ENCODE measurements at places on chromosomes 1 and 21. TPM values are rescaled to one million over a fixed set of nuclear protein-coding genes. Genes with fewer than 3 reads are reported as not detected.

DNA sequence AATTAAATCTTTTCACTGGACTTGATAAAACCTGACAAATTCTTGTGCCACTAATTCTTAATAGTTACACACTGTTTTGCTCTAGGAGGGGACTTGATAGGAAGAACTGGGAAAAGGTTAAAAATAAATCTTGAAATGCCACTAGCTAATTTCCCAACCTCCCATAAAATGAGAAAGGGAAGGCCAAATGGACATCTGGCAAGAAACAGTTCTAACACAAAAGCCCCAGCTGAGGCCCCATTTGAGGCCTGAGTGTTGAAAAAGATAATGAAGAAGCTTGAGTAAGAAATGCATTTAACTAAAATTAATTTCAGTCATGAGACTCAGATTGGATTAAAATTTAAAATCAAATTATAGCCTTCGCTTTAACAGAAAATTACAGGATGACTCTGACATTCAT, 11.2 kb upstream of the RAP1GAP start:
- DNase-seq, result no peak

GRCh38 chr1:91806769-91807700, 78.9 kb downstream of the TGFBR3 start:
- no peak for DNase-seq

The FAM163A gene
- 0.11 TPM for total RNA-seq

GRCh38 chr1:98792123-98792522, 130.6 kb downstream of the SNX7 start:
- peak; percentile 7 for DNase-seq

DNA sequence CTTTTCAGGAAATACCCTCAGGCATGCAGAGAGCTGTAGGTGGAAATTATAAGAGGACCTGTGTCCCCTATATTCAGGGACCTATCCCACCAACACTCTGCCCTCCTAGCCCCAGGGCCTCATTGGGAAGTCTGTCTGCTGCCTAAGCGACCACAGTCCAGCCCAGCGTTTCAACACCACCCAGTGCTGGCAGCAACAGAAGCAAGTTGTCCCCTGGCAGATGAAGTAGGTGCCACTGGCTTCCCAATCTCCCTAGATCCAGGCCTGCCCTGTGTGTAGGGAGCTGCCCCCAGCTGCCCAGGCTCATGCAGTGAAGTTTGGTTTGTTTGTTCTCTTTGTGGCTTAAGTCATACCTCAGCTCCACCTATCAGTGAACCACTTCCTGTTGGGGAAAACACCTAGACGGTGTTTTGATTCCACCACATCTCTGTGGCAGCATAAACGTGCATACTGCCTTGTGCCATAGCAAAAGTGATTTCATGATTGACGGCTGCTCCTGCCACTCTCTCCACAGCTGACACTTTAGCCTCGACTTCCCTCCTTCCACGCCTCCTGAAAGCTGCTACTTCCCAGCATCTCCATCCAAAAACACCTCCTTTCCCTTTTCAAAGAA, 8.1 kb upstream of the LEFTY1 start:
- DNase-seq, result peak; percentile 61

DNA sequence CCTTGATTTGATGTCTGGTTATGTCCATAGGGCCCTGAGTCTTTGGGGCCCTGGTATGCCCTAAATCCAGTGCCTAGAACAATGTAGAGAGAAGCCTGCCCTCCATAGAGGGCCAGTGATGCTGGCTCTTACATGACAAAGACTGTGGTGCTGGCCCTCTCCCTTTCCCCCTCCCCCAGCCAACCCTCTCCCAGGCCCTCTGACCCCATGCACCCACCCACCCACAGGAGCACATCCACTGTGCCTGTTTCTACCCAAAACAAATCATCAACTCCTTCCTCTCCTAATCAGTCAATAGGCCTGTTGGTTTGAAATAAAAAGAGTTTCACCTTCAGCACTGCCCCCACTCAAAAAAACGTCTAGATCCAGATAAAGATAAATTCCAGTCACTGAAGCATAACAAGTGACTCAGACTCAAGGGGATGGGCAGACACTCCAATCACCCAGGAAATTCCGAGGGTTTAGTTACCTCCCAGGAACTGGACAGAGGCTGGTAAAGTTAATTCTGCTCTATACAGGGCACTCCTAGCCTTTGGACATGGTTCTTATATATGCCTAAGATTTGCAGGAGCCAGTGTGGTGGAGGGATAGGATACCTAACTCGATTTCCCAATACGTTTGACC, 144.8 kb upstream of the VANGL1 start:
- no peak for DNase-seq

The OXCT2 gene
- total RNA-seq, result not detected

- DNase-seq, result peak; percentile 95
Measured at GRCh38 chr1:225911191-225912130, 12.6 kb downstream of the PYCR2 start.

DNA sequence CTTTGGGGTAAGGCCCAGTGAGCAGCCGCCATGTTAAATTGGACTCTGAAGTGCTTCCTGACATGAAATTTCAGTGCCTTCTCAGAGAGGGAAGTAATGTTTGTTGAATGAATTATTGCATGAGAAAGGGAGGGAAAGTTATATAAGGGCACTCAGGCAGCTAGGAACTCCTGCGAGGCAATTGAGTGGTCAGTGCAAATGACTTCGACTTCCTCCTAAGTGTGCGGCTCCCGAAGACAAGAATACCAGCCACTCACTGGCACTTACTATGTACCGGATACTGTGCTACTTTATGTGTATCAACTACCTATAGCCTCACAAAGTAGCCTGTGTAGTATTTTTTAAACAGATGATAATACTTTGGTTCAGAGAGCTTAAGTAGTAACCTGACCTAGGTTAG, 52.5 kb downstream of the CNN3 start:
- no peak for DNase-seq

The LAMC1 gene
- 163 TPM for total RNA-seq

DNA sequence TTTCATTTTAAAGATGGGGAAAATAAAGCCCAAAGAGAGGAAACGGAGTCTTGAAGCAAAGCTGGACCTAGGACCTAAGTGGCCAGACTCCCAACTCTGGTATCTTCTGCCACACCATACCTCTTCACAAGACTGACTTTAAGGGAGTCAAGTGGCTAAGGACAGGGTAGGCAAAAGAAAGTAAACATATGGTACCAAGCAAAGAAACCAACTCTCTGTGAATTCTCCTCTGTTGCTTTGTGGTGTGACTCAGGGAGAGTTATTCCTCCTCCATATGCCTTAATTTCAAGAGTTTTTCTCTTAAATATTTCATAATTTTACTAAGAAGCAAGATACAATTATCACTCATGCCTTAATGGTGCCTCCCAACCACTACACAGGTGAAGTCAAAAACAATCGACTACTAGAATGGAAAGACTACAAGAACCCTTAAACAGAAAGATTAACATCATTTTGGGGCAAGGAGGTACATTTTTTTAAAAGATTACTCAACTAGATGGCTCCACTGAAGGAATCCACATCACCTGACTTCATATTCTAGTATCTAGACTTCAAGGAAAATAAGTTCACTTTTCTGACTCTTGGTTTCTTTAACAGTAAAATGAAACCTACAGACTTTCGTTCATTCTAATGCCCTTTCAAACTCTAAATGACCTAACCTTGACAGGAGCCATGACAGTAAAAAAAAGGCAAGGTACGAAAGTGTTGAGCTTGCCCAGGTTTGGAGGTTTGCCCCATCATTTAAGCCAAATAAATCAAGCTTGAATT, 44.2 kb downstream of the LUZP1 start:
- no peak for DNase-seq

DNA sequence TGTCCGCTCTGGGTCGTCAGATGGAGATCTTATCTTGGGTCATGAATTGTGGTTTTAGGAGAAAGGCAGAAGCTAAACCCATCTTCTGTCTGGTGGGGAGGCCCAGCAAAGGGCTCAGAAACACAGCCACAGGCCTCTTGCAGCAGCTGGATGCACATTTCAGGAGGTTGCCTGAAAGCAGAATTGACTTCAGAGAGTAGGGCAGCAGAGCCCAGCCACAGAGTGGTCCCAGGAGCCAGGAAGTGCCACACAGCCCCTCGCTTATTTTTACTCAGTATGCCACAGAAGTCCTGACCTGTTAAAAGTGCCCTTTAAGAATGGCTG, 8.3 kb upstream of the RIPK4 start:
- DNase-seq, result no peak

DNA sequence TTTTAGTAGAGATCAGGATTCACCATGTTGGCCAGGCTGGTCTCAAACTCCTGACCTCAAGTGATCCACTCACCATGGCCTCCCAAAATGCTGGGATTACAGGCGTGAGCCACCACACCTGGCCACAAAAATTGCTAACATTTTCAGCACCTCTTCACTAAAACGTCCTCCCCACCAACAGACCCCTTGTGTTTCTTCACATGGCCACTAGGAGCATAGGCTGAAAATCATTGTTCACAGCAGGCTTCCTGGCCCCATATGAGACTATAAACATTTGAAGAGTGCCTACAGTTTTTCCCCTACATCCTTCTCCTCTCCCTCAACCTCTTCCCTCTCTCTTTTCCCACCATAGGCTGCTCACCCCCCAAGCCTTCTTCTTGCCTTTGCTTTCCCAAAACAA, 28.0 kb upstream of the SFPQ start:
- DNase-seq, result peak; percentile 75

The VAV3 gene
- 7.6 TPM for total RNA-seq

DNA sequence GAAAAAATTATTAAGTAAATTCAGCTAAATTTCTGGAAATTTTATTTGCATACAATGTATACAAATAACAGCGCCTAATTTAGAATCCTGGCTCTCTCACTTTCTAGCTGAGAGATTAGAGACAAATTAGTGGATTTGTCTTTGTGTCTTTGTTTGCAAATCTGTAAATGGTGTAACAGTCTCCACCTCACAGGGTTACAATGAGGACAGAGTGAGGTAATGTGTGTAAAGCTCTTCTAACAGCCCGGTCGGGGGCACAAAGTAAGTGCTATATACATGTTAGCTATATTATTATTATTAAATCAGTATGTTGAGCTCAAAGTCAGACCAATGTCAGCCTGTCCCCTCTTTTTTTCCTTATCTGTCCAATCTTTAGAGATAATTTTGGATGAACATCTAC, 5.0 kb upstream of the ADAMTSL4 start:
- DNase-seq, result peak; percentile 5

The SPATA17 gene
- 0.30 TPM for total RNA-seq

- peak; percentile 85 for DNase-seq
Measured at GRCh38 chr1:38026592-38027200, 14.2 kb downstream of the UTP11 start.

DNA sequence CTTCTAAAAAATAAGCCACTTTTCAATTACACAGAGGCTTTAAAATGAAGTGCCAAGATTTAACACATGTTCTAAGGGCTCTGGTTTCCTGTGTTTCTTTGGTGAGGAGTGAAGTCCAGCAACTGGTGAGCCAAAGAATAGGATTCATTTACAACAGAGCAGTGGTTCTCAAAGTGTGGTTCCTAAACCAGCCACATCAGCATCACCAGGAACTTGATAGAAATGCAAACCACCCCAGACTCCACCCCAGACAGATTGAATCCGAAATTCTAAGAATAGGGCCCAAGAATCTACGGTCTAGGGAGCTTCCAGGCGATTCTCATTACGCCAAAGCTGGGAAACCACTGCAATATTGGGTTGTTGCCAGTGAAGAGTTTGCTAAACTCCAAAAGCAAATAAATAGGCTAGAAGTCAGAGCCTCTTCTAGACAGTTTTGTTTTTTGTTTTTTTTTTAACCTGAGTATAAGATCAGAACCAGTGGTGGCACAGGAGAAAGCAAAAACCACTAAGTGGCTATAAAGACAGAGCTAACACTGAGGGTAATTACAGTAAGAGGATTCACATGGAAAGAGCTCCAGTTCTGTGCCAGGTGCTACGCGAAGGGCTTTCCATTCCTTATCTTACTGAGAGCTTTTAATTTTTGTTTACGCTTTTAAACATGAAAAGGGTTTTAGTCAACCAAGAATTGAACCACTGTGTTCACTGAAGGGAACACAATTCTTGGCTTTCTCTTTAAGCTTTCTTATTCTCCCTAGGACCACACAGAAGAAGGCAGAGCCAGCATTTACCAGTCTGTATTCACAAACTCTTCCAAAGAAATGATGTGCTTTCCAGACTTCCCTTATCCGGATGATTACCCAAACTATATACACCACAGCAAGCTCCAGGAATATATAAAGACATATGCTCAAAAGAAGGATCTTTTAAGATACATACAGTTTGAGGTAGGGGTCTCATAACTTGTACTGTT, 42.4 kb upstream of the FMO2 start:
- DNase-seq, result no peak

The LRRC8B gene
- 15.9 TPM for total RNA-seq

DNA sequence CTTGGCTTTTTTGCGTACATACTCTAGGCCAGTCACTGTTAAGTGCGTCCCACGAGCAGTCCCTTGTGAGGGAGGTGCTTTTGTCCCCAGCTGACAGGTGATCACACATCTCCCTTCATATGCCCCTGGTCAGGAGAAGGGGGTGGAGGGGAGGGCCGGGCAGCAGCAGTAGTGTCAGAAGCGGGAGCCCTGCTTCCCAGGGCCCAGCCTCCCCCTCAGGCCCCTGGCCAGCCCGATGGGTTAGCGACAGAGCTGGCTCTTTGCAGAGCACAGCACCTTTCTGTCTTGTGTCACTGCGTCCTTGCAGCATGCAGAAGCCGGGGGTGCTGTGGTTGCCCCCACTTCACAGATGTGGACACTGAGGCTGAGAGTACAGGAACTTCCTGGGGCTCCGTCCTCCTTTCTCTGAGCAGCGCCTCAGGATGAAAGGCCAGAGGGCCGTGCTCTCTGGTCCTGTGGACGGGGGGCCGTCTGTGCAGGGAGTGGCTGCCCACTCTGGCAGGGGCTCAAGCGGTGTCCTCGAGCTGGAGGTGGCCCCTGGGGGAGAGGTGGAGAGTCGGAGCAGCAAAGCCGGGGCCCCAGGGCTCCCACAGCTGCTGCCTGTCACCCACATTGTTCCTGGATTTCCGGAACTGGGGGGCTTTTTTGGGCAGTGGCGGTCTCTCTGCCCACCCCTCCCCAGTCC, 5.9 kb downstream of the TMEM201 start:
- DNase-seq, result peak; percentile 60

DNA sequence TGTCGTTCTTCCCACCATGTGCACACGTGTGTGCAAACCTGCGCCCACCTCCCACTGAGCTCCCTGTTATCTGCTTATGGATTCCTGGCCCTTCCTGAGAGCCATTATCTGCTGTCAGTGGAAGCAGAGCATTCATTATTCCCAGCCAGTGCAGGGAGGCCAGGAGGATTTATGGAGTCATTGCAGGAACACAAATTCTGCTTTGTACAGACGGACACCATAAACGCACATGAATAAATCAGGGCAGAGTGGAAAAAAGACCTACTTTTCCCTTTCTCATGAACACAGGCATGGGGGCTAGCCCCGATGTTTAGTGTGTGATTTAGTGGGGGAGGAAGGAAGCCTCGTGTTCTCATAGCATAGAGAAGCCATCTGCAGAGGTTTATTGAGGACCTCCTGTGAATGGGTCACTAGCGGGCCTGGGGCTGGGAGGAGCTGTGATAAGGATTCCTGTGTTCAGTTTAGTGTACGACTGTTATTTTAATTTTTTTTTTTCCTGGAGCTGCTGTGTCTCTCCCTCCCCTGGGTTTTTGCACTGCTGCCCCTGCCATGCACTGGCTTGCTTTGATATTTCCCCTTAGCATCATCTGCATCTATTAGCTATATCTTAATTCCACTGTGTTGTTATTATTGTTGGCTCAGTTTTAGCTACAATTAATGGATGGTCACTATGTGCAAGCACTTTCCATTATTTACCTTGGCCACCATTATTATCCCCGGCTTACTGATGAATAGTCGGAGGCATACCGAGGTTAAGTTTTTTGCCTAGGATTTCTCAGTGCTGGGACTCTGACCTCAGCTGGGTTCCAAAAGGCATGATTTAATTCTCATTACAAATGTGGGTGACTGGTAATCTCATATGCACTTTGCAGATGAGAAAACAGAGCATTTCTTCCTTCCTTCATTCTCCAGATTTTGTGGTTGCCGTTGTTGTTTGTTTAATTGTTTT, 33.0 kb downstream of the HUNK start:
- DNase-seq, result no peak

The TNFRSF4 gene
- 0.07 TPM for total RNA-seq
